EH (cell line): ENCODE measurements at places on chromosomes 5 and 9.
A peak's percentile ranks its signal among the peaks of the same experiment; 100 is the strongest.

DNA sequence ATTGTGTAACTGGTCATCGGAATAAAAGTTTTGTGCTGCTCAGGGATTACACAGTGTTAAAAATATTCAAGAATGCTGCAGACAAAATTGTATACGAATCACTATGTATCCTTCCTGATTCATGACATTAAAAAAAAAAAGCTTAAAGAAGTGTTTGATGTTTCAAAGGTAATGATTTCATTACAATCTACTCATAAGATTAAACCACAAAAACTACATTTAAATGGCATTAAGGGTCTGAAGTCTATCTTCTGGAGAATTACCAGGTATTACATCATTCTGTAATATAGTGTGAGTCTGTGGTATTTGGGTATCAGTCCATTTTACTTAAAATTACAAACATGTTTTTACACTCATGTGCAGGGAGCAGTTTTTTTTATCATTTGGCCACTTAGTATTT, 324.4 kb downstream of the NDUFS4 start:
- peak; percentile 27 for DNase-seq

- no peak for DNase-seq
These were observed 339.9 kb downstream of the ACTL7B start for GRCh38 chr9:108515856-108516255.

GRCh38 chr9:121277518-121278295, 9.7 kb downstream of the GSN start:
- peak; percentile 91 for DNase-seq

DNA sequence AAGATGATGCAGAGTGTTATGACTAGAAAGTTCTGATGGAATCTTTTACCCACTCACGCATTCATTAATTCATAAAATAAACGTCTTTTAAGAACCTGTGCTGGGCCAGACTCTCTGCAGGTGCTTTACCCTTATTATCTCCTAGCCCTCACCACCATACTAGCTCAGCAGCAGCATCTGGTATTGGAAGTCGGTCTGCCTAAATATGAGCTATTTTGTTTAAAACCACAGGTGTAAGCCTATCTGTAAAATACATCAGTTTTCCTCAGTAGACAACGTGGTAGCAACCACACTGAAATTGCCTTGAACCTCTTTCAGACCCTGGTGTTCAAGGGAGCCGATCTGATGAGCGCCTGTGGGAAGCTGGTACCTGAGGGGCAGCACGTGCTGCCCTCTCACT, 69.4 kb downstream of the PPIC start:
- DNase-seq: no peak

- no peak for DNase-seq
These were observed 426.4 kb upstream of the MPDZ start for GRCh38 chr9:13705918-13706317.

DNA sequence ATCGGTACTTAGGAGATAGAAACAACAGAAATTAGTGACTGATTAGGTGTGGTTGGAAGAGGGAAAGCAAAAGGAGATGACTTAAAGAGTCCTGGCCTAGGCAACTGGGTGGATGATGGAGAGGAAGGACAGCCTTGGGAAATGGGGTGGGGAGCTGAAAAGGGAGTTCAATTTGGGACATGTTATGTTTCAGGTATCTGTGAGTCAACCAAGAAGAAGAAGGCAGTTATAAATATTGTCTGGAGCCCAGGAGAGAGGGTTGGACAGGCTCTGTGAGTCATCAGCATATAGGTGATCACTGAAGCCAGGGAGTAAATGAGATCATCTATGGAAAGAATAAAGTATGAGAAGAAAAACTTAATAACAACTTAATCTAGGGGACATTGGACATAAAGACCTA, 357.7 kb downstream of the NPR3 start:
- no peak for DNase-seq

DNA sequence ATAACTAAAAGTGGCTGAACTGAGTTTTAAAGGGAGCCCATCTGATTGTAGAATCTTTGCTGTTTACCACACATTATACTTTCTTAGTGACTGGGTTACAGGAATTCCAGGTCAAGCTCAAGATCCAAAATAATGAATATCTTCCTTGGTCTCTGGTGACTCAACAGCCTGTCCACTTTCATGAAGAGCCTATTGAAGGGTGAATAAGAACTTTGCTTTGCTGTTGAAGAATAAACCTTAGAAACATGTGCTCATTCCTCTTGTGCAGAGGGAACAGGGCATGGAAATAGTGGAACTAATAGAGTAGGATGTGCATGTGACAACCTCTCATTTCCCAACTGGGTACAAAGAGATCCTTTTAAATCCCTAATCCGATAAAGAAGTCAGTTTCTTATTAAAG, 21.4 kb downstream of the ALDH1A1 start:
- peak; percentile 50 for DNase-seq

- DNase-seq: no peak
These were observed 35.1 kb downstream of the DENND1A start for GRCh38 chr9:123894822-123895221.

DNA sequence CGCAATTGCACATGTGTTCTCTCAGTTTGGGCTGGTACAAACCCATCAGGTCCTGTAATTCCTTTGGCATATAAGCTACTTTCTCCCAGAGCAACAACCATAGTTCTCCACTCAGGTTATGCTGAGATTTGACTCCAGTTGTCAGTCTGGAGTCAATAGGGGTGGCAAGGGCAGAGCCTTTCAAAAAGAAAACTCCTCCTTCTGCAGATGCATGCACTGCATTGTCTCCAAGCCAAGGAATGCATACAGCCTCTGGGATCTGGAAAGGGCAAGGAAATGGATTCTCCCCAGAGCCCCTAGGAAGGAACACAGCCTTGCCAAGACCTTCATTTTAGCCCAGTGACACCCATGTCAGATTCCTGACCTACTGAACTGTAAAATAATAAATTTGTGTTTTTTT, 31.0 kb upstream of the GZMA start:
- DNase-seq: no peak

DNA sequence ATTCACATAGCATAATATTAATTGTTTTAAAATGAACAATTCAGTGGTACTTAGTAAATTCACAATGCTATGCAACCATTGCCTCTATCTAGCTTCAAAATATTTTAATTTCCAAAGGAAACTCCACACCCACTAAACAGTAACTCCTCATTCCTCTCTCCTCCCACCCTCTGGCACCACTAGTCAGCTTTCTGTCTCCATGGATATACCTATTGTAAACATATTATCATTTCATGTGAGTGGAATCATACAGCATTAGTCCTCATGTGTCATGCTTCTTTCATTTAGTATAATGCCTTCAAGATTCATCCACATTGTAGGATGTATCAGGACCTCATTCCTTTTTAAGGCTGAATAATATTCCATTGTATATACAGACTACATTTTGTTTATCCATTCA, 48.6 kb downstream of the PHF2 start:
- no peak for DNase-seq

DNA sequence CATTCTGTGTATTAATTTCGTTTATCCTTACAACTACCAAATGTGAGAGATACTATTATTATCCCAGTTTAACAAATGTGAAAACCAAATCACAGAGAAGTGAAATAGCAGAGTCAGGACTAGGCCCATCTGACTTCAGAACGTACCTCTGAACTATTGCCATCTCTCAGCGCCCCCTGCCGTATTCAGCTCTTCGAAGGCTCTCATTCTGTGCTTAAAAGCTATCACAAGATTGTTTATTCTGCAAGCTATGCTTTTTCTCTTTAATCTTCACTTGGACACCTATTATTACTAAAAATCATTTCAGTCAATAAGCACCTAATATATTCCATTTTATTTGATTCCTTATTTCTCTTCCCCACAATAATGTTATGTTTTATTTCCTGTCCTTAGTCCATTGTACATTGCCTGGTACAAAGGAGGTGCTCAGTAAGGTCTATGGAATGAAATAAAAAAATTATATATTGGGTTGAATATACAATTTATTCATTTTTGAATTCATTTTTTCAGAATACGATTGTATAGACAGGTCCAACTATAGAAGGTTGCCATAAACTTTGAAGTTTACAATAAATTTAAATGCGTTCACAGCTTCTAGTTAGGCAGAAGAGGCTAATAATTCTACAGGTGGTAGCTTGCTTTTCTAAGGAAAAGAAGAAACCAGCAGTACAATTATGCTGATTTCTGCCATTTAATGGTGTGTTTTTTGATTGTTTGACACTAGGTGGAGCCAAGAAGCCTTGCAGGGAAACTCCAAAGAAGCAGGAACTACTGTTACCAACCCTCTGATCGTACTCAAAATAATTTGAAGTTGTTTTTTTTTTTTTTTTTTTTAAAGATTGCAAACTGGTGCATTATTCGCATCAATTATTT, 202.2 kb upstream of the DMRTA1 start:
- DNase-seq: peak; percentile 62

DNA sequence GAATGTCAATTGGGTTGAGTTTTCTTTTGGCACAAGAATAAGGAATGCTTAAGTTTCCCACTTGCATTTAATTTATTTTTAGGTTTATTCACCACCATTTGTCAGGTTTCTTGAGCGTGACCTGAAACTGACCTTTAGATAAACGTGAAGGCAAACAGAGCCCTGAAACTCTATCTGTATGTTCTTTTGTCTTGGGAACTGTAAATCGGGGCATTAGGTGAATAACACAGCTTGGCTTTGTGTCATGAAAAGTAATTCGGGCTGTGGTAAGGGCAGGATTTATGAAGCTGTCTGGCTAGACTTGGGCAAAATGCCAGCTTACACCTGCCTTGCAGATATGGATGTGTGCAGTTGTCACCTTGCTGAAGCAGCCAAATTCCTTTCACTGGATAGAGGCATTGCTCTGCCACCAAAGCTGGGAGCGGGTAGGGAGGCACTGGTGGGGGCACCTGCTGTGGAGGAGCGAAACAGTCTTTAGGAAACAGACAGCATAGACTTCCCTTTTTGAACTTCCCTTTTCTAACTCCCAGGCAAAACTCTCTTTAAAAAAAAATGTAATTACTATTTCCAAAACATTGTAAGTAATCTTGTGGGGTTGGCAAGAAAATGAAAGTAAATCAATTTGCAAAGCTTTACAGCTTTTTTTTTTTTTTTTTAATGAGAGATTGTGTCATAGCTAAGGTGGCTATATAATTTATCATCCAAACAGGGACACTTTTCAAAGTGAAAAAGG, 545.2 kb downstream of the CSNK1G3 start:
- DNase-seq: no peak

DNA sequence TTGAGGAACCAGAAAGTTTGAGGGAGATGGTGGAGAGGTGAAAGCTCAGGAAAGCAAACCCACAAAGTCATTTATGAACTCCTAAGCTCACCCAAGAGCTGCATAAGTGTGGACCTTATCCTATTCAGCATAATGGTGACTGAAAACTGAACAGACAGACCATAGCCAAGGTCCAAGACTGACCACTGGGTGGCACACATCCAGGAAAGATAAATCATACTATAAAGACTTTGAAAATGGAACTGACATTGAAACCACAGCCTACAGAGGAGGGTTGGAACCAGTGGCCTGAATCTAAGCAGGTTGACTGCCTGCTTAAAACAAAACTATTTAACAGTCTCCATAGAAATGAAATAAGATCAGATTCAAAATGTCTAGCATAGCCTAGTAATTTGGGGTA, 121.0 kb upstream of the RGS7BP start:
- peak; percentile 55 for DNase-seq

DNA sequence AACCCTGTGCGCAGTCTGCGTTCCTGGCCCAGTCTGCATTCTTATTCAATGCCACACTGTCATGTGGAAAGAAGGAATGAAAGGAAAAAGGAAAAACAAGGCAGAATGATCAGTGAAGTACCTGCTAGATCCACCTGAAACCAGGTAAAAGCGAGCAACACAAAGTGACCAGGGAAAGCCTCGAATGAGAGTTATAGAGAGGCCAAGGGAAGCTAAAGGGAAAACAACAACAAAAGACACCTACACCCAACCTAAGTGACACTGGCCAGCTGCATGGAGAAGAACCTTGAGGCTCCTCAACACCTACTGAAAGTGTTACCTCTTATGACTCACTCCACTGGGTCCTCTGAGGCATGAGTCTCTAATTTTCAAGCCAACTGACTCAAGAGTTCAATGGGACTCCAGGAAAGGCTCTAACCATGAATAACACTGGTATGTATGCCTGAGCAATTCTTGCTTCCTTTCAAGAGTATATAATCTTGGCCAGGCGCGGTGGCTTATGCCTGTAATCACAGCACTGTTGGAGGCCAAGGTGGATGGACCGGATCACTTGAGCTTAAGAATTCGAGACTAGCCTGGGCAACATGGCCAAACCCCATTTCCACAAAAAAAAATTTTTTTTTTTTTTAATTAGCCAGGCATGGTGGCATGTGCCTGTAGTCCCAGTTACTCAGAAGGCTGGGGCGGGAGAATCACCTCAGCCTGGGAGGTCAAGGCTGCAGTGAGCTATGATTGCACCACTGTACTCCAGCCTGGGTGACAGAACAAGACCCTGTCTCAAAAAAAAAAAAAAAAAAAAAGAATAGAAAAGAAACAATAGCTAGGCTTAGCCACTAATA, 29.0 kb downstream of the MTMR12 start:
- DNase-seq: peak; percentile 49

- DNase-seq: no peak
These were observed 18.3 kb upstream of the MSANTD3 start for GRCh38 chr9:100408546-100409175.

- no peak for DNase-seq
These were observed 69.4 kb upstream of the PSD2 start for GRCh38 chr5:139726248-139726647.

DNA sequence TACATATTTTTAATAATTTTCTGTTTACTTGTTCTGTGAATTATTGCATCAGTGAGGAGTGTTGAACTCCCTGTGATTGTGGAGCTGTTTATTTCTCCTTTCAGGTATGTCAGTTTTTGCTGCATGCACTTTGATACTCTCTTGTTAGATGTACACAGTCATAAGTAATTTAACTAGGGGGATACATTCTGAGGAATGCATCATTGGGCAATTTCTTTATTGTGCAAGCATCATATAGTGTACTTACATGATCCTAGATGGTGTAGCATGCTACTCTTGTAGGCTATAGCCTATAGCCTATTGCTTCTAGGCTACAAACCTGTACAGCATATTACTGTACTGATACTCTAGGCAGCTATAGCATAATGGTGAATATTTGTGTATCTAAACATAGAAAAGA, 9.5 kb downstream of the DENND4C start:
- DNase-seq: no peak

GRCh38 chr5:141664733-141665461, 13.7 kb upstream of the FCHSD1 start:
- peak; percentile 70 for DNase-seq

DNA sequence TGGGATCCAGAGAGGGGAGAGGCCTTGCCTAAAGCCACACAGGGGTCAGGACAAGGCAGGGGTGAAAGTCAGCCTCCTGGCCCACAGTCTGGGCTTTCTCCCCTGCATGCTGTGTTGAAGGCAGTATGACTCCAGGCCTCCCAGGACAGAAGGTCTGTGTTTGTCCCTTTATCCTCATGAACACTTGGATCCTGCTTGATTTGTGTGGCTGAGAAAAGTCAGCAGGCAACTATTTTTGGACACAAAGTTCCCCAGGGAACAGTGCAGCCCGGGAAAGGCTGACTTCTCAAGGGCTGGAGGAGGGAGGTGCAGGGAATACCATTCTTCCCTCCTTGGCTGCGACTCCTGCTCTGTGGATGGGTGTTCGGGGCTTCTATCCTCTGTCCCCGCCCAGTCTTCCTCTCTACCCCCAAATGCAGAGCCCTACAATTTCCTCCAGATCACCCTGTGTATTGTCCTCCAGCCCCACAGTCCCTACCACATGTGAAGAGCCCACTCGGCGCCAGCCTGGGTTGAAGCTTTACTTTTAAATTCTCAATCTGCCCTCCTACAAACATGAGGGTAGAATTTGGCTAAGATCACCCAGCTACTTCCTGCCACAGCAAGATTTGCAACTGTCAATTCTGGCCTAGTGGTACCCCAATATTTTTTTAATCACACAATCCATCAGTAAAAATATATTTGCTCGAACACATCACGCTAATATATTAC, 4.1 kb downstream of the AKNA start:
- peak; percentile 81 for DNase-seq

- peak; percentile 43 for DNase-seq
These were observed 10.3 kb downstream of the PTPA start for GRCh38 chr9:129121483-129121882.
